ENCODE measurements at places on chromosomes 7 and 10.

- DNase-seq, result no peak
Measured at GRCh38 chr10:70381471-70382421, 679 bp downstream of the LRRC20 start.

DNA sequence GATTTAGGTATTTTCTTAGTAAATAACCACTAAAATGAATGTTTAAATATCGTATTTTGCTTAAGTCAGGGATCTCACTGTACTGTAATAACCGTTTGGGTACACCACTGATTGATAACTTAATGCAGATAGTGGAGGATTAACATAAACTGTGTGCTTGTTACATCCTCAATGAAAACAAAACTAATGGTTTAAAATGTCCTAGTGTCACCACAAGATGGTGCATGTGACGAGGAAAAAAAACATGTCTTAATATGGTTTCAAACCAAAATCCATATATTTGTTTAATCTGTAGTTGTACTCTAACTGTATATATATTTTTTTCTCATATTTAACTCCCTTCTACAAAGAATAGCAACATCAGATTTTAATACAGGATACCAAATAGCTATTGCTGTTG lies 19.2 kb downstream of the ARMC10 start:
- DNase-seq, result no peak

DNA sequence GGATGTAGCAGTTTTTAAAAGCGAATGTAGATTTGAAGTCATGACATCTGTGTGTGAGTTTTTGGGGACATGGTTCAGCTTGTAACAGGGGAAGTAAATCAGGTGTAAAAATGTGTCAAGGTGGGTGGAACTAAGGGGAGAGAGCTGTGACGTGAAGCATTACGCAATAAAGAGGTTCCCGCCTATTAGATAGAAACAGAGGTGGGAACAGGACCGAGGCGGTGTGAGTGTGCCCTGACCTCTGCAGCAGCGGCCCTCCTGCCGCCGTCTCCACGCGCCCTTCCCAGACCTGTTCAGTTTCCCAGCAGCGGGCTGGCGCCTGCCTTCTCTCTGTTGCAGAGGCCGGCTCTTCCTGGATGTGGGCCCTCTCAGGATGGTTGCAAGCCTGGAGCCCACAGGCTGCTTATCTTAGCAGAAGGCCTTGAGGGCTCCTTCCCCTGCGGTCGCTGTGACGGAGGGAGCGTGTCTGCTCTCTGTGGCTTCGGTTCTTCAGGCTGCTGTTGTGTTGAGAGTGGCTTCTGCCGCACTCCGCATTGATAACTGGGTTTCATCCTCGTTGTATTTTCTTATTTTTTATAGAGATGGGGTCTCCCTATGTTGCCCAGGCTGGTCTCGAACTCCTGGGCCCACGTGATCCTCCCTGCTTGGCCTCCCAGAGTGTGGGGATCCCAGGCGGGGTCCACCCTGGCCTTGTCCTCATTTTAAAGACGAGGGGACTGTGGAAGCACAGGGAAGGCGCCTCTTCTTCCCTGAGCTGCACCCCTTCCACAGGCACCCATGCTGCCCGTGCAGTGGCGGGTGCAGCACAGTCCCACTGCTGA lies 65.0 kb downstream of the DNAJB6 start:
- DNase-seq, result no peak

DNA sequence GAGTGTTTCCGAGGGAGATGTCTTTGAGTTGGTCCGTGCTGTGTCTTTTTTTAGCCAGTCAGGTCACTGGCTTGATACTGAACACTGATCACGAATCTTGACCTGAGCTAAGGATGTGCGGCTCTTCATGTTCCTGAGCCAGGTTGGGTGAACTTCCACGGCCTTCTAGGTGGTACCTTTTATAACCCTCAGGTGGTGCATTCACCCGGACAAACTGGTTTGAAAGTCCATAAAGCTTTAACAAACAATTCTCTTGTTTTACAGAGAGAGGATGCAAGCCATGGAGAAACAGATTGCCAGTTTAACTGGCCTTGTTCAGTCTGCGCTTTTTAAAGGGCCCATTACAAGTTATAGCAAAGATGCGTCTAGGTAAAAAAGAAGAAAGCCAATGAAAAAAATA lies 229.5 kb downstream of the ARHGAP21 start:
- no peak for DNase-seq

DNA sequence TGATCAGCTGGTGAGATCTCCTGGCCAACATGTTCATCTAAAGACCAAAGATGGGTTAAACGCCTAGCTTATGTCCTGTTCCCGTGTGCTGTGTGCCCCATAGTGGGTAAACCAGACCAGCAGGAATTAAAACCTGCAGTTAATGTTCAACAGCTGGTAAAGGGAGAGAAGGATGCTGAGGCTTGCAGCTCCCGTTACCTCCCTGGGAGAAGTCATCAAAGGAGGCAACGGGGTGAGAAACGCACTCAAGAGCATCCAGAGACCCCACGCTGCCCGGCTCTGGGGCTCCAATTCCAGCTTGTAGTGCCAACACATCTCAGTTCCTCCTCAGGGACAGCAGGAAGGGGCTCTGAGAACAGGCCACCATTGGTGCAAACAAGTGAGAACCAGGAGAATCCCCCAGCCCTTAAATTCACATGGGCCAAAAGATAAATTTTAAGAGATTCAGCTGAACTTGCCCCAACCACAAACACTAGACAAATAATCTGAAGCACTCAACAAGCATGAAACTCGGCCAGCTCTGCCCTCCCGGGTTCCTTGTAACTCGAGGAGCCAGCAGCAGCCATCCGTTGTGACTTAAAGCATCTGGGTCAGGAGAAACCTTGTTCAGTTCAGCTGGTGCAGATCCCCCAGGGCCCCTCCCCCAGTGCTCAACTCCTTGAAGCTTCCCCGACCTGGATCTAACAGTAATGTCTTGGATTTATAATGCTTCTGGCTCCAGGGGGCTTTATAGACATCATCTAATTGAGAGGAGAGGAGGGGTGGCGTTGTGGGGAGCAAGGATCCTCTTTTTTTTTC lies 29.4 kb downstream of the FAM241B start:
- no peak for DNase-seq

- DNase-seq, result no peak
Measured at GRCh38 chr7:48180981-48181380, 9.7 kb downstream of the ABCA13 start.

- no peak for DNase-seq
Measured at GRCh38 chr7:149307775-149308501, 45.9 kb downstream of the ZNF783 start.

- DNase-seq, result no peak
Measured at GRCh38 chr7:44244282-44244681, 43.5 kb downstream of the YKT6 start.

- no peak for DNase-seq
Measured at GRCh38 chr10:99329554-99330346, 594 bp downstream of the CNNM1 start.

DNA sequence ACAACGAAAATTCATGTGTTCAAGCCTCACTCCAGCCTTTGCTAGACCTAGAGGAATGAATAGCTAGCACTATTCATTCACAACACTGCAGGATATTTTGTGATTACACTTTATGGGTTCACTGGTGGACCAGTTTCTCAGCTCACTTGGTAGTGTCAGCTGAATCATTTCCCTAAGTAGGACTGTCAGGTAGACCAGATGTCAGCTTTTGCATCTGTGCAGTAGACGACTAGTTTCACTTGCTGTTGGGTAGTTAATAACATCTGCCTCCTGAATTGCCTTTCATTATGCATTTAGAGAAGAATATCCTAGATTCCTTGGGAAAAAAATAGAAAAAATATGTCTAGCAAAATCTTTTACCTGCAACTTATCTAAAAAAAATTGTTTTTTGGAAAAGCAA lies 296.4 kb downstream of the ADARB2 start:
- DNase-seq, result no peak

GRCh38 chr10:120646159-120646732 lies 189.2 kb downstream of the PLPP4 start:
- DNase-seq, result no peak
